DMS79 treated with DMSO at 0.1 percent for 48 hours (cell line): ENCODE measurements at places on chromosomes 6 and 20.

DNA sequence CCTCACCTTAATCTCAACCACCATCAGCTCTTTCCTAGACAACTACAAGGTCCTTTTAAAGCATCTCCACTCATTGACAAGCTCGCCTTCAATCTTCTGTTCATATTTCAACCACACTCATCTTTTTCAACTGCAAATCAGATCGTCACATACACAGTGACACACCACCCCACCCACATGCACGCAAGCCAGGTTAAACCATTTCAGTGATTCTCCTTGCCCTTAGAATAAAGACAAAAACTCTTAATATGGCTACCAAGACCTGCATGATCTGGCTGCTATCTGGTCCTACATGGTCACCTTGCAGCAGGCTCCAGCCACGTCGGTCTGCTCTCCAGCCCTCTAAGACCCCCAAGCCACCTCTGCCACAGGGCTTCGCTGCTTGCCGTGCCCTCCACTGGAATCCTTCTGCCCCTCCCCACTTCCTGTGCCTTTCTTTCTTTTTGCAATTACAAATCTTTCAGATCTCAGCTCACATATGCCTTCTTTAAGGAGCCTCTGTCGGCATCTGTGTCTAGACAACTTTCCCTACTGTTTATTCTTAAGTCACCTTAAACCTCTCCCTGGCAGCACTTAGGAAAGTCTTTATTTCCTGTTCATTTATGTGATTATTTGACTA, 507.3 kb upstream of the ARID1B start:
- DNase-seq = no peak

GRCh38 chr6:117932676-117933075, 25.6 kb downstream of the SLC35F1 start:
- no peak for DNase-seq

- no peak for DNase-seq
Observed at GRCh38 chr6:64280569-64280968, 645.0 kb downstream of the PHF3 start.

GRCh38 chr6:169959136-169960002, 207.9 kb downstream of the ERMARD start:
- DNase-seq = peak; percentile 97

- no peak for DNase-seq
Observed at GRCh38 chr6:3226481-3227362, 731 bp downstream of the TUBB2B start.

DNA sequence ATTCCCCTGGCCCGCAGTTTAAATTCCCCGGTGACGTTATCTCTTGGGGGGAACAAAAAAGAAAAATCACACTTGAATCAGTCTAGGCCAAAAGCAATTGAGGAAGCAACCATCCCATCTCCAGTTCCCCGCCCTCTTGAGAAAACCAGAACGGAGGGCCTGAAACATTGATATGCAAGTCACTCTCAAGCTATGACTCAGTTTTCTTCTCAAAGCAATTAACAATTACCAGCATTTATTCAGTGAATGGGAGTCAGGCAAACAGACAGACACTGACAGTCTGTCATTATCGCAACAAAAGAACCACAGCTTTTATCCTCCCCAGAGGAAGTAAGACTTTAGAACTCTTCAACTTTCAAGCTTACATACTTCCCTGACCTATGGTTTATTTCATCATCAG, 100.9 kb downstream of the OPRM1 start:
- no peak for DNase-seq

DNA sequence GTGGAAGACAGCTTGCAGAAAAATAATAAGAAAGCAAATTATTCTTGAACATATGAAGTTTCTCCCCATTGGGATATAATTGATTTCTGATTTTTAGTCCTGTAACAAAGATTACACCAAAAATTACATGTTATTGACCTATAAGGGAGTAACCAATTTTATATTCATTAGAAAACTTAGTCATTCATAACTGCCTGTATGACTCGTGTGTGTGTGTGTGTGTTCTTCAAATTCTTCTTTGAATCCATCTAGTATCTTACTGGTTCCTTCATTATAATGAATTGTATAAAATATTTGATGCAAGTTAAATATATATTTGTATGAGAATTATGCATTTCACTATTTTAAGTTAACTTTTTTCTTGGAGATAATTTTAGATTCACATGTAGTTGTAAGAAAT, 310.4 kb downstream of the HAO1 start:
- no peak for DNase-seq

DNA sequence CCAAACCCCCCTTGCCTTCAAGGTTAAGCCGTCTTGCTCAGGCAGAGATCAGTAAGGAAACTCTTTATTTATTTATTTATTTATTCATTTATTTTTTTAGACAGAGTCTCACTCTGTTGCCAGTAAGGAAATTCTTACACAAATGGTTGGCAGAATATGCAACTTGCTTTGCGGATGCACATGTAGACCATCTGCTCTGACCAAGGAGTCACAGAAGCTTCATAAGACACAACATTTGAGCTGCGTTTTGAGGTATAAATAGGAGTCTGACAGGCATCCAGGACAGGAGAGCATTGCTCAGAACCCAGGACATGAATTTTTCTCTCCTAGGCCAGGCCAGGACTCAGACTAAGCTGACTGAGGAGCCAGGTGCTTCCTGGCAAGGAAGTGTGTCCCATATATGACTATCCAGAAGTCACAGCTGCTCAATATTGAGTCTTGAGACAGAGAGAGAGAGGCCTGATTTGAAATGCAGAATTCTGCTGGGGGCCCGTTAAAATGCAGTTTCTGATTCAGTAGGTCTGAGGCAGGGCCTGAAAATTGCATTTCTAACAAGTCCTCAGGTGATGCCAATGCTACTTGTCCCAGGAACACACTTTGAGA, 43.9 kb downstream of the HLA-A start:
- no peak for DNase-seq

GRCh38 chr6:65231616-65232015, 475.4 kb downstream of the EYS start:
- DNase-seq = no peak

- DNase-seq = no peak
Observed at GRCh38 chr6:106546261-106546690, 83.0 kb downstream of the RTN4IP1 start.

DNA sequence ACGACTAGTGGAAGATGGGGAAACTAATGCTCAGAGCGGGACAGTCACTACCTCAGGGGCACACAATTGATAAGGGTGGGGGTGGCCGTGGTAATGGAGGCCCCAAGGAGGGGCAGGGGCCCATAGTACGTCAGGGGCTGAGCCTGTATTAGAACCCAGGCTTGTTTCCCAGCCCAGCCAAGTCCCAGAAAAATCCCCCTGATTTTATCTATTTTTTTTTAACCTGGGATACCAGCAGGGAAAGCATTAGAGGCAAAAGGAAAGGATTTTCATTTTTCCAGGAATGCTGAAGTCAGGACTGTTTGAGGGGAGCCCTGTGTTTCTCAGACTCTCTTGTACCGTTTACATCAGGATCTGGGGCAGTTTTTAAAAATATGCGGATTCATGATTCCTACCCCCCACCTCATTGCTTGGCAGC, 382 bp downstream of the MYH7B start:
- no peak for DNase-seq

GRCh38 chr20:5316188-5317158, at the start of gene PROKR2:
PROKR2 (minus strand) TSS chr20:5316954; CDS start chr20:5314369, 2,585 bp downstream.
- no peak for DNase-seq

GRCh38 chr6:1841136-1841535, 231.4 kb downstream of the FOXC1 start:
- no peak for DNase-seq

- no peak for DNase-seq
Observed at GRCh38 chr6:111550195-111550594, 55.5 kb downstream of the TRAF3IP2 start.

GRCh38 chr6:45737331-45738056, 278.2 kb downstream of the CLIC5 start:
- DNase-seq = peak; percentile 8

GRCh38 chr20:44746367-44747165, 901 bp downstream of the KCNK15 start:
- peak; percentile 86 for DNase-seq

DNA sequence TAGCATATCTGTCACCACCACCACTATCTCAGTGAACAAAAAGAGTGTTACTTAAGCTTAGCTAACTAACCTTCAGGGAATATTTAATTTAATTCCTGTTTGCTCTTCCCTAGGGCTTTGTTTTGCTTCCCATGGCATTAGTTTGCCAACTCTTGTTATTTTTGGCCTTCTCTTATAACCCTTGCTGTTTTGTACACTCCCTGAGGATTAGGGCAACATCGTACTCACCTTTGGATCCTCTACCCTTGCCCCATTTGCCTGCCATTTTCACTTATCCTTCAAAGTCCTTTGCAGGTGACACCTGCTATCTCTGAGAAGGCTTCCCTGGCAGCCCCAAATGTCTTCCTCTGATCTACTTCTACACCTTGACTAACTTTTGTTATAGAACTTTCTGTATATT, 23.7 kb downstream of the ACOT13 start:
- DNase-seq = no peak

DNA sequence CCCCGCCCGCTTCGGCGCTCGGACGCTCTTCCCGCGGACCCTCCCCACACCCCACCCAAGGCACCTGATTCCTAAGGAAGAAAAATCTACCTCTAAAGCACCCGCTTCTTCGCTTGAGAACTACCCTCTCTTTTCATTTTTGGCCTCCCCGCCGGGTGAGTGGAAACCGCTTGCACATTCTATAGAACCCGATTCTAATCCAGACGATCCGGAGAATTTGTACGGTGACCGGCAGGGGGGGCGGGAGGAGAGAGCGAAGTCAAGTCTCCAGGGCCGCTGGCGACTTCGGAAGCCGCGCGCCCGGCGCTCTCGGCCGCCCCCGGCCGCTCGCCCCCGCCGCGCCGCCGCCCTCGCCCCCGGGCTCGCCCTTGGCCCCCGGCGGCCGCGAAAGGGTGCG, at the start of gene RBM24:
TSS of gene RBM24 (plus strand) at position 262 of the 397 bp plus-strand sequence. CDS start 221 bp downstream, outside the sequence.
- no peak for DNase-seq

DNA sequence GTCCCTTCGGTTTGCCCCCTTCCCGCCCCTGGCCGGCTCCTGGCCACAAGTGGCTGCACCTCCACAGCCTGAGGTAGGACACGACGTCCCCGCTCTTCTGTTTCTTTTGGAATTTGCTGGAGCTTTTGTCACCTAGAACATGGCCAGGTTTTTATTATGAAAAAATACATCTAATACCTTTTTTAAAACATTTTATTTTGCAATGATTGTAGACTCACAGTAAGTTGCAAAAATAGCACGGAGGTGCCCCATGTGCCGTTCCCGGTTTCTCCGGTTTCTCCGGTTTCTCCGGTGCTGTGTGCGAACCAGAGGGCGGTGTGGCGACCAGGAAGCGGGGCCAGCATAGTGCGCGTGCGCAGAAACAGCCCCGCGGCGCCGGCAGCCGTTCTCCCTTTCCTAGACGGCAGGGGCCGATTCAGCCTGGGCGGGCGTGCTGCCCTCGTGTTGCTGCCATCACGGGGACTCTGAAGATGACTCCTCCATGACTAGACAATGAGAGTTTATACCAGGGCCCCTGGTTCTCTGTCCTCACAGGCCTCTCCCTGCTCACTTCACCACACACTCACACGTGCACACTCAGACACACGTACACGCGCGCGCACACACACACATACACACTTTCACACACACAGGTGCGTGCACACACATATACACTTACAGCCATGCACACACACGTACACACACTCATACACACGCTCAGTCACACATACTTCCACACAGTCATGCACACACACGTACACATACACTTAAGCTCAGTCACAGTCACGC, 102.1 kb downstream of the TMEM242 start:
- DNase-seq = no peak

- no peak for DNase-seq
Observed at GRCh38 chr6:19705606-19706005, 131.6 kb upstream of the ID4 start.

- DNase-seq = peak; percentile 49
Observed at GRCh38 chr20:63174309-63175037, 41.5 kb downstream of the YTHDF1 start.

- no peak for DNase-seq
Observed at GRCh38 chr6:63672582-63673129, 37.1 kb downstream of the PHF3 start.

DNA sequence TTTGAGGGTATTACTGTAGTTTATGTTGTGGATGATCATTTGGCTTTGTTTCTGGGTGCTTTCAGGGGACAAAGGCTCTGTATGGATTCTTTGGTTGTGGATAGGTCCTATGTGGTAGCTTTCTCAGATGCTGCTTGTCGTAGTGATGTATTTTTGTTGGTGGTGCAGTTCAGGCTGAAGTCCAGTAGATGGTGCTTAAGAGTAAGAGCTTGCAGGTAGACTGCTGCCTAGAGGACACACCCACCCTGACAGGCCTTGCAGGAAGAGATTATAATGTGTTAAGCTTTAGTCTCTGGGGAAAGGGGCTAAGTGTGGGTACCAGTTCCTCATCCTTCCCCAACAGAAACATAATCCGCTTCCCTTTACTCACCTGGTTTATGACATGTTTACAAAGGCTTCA, 62.6 kb upstream of the ADGRB3 start:
- no peak for DNase-seq

DNA sequence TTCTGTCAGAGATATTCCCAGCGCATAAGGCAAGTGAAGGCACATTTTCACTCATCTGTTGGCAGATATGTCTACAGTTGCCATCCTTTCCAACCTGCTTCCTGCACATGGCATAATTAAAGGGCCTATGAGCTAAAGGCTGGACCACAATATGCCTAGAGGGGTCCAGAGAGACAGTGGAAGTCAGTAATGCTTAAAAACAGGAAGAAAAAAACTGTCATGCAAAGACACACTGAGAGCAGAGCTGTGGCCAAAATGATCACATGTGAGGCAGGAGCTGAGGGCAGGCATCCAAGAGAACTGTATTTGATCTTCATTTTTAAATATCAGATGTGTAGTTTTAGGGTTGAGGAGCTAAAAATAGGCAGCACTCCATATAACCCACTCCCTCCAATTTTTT, 125.0 kb upstream of the BACH2 start:
- DNase-seq = no peak

- DNase-seq = no peak
Observed at GRCh38 chr6:63649269-63649668, 13.7 kb downstream of the PHF3 start.

GRCh38 chr6:54390362-54390761, 82.1 kb downstream of the TINAG start:
- DNase-seq = no peak

- DNase-seq = no peak
Observed at GRCh38 chr6:42562788-42563405, 932 bp upstream of the UBR2 start.

DNA sequence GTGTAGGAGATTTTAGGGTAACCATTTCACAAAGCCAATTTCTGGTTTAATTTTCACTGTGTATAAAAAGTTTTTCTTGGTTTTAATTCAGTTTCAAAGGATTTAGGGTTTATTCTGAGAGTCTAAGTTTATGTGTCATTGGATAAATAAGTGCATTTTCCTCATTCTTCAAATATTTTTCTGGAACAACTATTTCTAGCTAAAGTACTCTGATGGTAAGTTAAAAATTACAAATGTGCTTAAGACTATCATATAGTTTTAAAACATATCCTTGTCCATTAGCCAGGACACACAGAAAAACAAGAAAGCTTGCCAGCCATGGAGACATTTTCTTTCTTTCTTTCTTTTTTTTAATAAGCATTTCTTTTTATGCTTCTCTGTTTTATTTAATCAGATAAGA, 333.0 kb downstream of the RFPL4B start:
- no peak for DNase-seq

GRCh38 chr6:16496210-16496609, 257.8 kb downstream of the GMPR start:
- DNase-seq = no peak
